ENCODE measurements at places on chromosomes 7 and 10.

GRCh38 chr10:45509491-45509890 lies 135.5 kb downstream of the ALOX5 start:
- no peak for DNase-seq

DNA sequence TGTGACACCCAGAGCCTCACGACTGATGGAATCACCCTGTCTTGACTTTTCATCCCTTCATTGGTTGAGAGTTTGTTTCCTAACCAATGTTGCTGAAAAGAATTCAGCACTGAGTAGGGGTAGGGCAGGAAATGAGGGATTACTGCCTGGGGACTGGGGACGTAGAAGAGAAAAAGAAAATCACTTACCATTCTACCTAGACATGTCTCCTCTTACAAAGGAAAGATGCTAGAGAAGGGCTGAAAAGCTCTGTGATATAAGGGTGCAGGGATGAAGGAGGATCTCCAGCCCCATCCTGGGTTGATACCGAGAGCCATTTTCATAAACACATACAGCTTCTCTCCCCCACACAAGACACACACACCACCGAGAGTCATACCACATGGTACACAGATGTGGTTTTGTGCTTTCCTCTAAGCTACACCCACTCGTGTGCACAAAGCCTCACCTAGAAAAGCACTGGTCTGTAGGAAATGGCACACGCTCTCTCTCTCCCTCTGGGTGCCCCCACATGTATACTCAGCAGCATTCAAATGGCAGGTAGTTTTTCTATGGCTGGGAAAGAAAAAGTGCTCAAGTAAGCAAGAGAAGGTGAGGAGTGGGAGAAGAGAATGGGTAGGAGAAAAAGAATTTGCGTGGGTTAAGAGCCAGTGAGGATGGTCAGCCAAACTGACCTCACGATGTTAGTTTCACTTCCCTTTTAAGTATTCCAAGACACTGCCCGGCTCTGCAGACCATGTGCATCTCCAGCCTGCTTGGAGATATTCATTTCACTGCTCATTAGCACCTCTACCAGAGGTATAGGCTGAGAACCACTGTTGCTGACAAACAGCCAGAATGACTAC lies 85.8 kb downstream of the CALD1 start:
- DNase-seq, result no peak

GRCh38 chr7:127879436-127879835 lies 151.8 kb downstream of the LRRC4 start:
- no peak for DNase-seq

DNA sequence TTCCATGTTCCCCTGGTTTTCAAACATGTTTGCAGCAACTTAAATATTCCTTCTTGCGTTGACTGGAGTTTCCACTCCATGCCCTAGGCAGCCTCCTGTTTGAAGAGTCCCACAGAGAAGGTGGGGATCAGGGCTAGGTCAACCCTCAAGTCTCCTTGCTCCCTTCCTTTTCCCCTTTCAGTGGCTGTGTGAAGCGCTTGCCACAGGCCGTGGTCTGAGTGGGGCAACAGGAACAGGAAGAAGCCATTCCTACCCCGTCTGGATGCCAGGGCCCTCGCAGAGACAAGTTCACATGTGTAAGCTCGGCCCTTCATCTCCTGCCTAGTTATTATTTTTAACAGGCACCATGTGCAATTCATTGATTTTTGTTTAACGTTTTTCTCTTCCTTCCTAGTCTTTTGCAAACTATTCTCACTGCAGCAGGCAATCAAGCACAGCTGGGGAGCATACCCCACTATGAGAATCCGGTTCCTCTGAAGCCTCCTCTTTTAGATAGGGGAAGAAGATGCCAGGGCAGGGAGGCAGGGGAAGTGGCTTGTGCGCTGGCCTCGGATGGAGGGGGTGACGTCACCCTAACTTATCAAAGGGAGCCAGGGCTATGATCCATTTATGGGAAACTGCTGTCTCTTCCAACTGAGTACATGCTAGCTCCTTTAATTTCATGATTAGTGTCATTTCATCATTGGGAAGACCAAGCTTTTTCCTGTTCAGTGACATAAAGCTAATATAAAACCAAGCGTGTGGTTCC lies 64.2 kb downstream of the PRLHR start:
- DNase-seq, result no peak

DNA sequence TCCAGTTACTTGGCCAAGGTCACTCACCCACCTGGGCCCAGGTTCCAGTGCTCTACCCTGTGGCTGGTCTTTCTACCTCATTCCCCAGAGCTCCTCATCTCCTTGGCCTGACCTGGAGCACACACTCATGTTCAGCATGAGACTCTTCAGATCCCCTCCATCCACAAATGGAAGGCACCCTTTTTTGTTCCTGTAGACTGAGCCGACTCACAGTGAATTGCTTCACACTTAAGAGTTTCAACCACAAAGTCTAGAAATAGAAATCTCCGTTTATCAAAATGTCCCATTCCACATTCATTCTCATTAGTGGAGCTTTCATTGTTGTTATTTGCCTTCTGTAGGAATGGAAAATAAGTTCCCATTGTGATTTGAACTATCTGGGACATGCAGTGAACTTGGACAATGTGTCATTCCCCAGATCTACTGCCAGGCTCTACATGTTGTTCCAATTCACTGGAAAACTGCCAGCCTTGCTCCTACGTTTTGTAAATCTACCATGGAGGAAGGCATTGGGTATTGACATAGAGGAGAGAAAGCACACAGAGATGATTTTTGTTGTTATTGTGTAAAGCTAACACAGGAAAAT lies 125.3 kb upstream of the CELF2 start:
- DNase-seq, result no peak

DNA sequence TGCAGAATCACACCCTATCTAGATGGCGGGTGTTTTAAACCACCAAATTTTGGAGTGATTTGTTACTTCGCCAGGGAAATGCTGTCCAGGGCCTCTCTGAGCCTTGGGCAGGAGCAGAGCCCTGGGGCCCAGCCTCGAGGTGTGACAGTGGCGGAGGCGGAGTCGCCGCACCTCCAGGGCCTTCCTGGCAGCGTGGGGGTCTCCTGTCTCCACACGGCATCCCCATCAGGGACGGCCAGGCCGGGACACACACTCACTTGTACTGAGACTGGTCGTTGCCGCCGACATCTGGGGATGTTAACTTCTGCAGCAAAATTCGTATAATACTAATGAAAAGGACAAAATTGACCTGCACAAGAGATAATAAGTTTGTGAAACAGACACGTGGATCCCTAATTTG lies 110.7 kb downstream of the VIPR2 start:
- no peak for DNase-seq

- DNase-seq, result no peak
Observed at GRCh38 chr10:26486304-26486703, 48.2 kb downstream of the APBB1IP start.

DNA sequence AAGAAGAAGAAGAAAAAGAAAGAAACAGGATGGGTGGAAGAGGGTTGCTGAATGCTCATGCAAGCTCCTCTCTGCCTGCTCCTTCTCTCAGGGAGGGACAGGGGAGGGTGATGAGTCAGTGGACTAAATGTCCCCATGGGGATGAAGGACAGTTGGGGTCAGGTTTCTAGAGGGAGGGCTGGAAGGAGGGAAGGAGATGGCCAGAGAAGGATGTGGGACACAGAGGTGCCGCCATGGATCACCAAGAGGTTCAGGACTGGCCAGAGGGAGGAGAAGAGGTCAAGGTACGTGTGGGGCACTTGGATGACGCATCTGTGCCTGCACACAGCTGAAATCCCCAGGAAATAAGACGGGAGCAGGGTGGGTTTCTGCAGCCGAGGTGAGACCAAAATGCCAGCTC lies 88.9 kb upstream of the GTF2I start:
- DNase-seq, result no peak

DNA sequence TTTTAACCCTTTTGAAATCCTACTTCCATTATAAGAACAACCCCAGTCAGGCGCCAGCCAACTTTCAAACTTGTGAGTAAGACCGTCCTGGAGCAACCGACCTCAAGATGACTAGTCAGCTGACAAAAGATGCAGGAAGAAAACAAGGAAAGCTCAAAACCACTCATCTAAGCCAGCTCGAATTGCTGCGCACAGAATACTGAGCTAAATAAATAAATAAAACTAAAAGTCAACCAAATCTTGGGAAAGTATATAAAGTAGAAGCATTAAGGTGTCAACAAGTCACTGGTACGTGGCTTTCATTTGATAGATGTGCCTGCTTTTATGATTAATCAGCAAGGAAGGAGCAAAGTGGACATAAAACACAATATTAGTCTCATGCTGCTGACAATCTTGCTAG lies 1269.8 kb downstream of the XPNPEP1 start:
- no peak for DNase-seq

DNA sequence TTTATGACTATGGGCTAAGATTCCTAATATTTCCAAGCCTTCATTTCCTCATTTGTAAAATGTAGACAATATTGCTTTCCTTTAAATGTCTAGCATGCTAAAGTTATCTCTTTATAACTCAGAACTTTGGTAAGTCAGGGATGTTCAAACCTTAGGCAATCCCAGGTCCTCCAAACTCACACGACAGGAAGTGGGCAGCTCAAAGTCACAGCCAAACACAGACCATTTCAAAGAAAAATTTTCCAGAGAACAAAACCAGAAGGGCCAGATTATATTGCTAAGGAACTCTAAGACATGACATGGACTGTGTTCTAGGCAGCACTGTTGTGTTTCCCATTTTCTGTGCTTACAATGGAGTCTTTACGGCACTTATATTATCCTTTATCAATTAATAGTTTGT lies 87.8 kb upstream of the DYNC1I1 start:
- DNase-seq, result no peak

DNA sequence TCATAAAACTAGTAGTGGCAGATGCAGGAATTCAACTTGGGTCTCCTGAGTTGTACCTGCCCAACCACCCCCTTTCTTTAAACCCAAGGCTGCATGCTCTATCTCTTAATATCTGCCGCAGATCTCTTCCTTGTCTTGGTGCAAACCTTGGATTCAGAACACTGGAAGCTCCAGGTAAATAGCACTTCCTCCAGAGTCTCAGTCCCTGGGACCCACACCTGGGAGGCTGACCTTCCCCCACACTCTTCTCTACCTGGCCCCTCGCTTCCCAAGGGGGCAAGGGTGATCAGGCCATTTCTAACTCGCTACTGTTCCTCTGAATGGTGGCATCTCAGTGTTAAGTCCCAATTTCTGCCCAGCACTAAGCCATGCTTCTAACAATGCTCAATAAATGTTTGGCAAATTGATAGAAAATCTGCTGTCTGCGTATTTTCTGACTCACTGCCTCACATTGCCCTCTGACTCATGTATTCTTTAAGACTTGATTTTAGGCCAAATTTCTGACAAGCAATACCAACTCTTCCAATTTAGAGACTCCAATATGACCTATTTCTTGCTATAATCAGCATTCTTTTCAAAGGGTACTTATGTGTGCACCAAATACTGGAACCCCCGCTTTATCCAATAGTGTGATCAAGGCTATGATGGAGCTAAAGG lies 68.0 kb upstream of the PPP1R3C start:
- no peak for DNase-seq

DNA sequence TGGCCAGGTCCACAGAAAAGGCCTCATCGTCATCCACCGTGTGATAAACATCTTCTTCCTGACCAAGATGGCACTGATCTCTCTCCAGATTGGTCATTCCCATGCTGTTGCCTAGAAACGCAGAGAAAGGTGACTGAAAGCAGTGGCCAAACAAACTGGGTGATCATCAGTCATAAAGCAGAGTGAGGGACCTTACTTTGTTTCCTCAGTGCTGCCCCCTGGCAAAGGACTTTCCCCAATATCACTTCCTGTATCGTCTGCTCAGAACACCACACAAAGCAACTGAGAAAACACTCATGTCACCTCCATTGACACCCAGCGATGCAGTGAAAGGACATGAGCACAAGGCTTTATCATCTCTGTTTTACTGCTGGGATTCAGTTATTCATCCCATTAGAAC lies 40.0 kb upstream of the TM9SF3 start:
- no peak for DNase-seq

- no peak for DNase-seq
Observed at GRCh38 chr7:2934984-2935740, 91.1 kb upstream of the GNA12 start.

GRCh38 chr7:11831156-11831735 lies 752 bp downstream of the THSD7A start:
- no peak for DNase-seq

DNA sequence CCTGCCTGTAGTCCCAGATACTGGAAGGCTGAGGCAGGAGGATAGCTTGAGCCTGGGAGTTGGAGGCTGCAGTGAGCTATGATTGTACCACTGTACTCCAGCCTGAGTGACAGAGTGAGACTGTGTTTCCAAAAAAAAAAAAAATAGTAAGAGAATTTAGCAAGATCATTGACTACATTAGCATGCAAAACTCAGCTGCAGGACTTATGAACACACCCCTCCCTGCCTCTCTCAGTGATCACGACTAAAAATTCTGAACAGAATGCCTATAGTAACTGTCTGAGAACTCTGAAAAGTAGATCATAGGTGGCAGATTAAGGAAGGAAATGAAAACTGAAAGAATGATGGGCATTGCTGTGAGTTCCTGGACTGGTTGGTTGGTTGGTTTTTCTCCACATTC lies 50.5 kb downstream of the MYL10 start:
- DNase-seq, result no peak

DNA sequence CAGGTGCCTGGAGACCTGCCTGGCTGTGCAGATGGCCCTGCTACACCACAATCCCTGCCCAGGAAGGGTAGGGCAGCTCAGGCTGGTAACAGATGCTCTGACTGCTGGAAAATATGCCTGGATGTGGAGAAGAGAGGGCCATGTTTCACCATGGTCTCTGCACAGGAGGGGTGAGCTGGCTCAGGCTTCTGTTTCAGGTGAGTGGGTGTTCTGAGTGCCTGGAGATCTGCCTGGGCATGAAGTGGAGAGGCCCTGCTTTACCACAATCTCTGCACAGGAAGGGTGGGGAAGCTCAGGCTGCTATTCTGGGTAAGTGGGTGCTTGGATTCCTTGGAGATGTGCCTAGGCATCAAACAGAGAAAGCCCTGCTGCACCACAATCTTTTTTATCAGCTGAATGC lies 350.1 kb downstream of the KIF20B start:
- no peak for DNase-seq

DNA sequence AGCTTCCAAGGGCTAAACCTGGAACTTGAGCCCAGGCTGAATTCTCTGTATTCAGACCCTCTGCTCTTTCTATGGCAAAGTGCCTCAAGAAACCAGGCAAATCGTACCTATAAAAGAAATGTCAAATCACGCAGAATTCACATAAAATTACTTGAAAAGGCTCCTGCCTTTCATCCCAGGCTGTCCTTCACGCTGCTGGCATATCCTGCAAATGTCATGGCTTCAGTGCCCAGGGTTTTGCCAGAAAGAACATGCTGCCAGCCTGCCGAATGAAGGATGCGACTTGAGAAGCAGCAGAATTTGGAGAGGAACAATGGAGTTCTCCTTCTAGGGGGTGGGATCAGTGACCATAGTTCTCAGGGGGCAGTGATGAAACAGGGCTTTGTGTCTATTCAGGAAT lies 602.5 kb upstream of the GALNT17 start:
- no peak for DNase-seq

GRCh38 chr7:44962483-44963251 lies 16.1 kb downstream of the MYO1G start:
- no peak for DNase-seq

- no peak for DNase-seq
Observed at GRCh38 chr10:113347508-113347907, 205.3 kb upstream of the HABP2 start.
